Colonic mucosa (tissue), 4 donors: ENCODE measurements at places on chromosomes 16 and 17.

GRCh38 chr17:34167354-34167753 lies 87.7 kb upstream of the CCL2 start:
- DNase-seq = no peak

DNA sequence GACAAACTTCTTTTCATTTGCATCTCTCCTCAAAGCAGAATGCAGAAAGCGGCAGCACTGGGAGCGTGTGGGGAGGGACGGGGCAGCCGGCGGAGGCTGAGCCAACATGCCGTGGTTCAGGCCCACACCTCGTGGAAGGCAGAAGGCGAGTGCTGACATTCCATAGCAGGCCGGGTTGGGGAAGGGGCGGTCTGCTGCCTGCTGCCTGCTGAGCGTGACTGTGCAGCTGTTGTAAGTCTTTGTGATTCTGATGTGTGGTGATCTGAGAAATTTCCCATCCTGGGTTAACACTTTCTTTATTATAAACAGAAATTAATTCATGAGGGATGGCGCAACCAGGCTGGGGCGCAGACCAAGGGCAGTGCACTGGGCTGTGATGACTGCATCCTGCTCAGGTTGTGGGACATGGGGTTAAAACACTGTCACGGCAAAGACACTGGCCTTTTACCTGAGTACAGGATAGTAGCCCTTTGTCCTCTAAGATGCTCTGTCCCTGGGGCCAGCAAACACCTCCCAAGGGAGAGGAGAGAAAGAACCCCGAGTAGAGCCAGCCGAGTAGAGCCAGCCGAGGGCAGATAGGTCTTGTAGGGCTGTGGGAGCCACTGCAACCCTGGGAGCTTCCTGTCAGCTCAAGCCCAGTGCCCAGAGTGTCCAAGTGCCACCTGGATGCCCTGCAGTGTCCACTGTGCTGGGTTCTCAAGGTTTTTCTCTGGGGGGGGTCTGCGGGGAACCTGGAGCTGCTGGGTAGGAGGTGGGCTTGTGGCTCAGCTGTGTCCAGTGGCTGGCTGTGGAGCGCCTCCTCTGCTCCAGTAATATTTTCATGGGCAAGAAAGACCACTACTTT lies 8.8 kb upstream of the DNASE1 start:
- DNase-seq = no peak

DNA sequence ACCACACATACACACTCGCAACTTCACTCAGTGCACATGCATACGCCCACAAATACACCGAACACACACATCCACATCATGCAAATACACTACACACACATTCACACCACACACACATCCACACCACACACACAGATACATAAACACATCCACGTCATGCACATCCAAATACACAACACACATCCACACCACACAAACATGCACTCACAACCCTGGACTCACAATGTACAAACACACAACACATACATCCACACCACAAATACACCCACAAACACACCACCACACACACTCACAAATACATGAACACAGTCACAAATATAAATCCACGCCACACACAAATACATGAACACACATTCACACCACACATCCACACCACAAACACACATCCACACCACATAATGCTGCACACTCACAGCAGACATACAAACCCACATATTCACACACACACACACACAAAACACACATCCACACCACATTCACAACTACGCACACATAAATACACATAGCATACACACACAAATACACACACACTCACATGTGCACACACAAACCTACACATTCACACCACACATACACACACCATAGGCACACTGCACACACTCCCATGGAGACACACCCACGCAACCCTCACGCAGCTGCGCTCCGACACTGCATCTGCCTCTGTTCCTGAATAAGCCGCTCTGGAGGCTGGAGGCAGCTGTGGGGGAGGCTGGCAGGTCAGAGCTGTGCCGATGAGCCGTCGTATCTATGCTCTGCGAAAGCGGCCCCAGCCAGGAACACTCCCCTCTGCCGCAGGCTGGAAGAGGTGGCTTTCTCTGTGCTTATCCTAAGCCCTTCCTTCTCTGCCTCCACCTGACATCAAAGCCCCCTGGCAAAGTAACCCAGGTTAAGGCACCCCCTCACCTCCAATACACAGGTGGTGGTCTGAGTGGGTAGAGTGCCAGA lies 141.8 kb downstream of the GRIN2A start:
- DNase-seq = no peak

DNA sequence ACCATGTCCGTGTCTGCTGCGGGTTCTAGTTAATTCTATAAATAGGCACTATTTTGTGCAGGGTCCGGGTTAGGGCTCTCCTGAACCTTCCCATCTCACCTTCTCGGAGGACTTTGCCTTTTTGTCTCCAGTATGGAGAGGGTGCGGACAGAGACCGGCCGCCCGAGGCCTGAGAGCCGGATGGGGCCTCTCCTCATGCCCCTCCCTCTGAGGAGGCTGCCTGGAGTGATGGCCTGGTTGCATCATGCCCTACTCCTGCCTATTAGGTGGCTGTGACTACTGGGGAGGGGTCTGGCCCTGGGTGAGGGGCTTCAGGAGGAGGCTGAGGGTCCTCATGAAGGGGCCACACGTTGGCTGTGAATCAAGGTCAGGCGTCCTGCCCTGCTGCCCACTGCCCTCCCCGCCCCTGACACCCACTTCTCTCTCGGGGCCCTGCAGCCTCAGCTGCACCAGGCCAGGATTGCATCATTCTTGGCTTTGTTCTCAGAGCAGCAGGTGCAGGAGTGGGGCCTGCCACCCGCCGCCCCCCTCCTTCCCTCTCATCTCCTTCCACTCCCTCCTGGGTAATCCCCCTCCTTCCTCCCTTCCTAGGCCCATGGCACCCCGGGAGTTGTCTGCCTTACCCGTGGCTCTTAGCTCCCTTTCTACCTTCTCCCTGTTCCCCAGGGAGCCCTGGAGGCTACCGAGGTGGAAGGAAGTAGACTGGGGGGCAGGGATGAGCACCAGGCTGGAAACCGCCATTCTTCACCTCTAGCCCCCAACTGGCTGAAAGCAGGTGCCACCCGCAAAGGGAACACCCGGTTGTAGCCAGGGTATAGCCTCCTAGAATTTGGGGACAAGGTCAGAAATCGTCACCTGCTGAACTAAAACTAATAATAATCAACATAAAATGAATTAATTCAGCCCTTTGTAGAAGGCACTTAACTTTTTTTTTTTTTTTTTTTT lies 12.7 kb upstream of the ARHGAP23 start:
- DNase-seq = no peak

- no peak for DNase-seq
Observed at GRCh38 chr16:87314990-87315420, 2.2 kb downstream of the C16orf95 start.

- no peak for DNase-seq
Observed at GRCh38 chr16:67848118-67848517, 625 bp upstream of the CENPT start.

DNA sequence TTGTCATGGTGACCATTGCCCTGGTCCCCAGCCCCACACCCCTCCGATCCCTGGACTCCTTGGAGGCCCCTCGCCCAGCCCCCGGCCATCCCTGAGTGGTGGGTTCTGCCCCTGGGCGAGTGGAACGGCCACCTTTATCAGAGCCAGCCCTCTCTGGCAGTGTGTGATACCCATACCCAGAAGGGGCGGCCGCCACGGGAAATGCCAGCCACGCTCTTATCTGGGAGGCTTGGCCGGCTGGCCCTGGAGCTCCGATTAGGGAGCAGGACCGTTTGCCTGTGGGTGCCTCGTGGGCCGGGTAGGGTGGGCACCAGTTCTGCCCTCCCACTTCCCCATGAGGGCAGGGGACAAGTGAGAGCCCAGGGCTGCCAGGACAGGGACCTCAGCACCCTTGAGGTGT lies 58.3 kb upstream of the ZC3H18 start:
- no peak for DNase-seq

DNA sequence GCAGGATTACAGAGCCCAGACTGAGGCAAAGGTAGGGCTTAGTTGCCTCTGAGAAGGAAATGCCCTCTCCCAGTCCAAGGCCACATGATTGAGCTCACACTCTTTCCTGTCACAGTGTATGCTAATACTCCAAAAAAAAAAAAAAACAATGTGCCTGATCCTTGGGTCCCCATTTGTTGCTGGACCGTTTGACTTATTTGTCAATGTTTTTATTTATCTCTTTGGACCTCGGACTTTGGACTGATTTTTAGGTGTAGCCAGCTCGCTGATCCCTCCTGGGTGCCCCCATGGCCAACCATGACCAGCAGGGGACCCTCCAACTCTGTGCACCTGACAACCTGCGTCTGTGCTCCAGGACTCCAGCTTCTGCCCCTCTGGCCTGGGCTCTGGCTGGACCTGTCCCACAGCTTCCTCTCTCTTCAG lies 622 bp upstream of the CCL16 start:
- no peak for DNase-seq

DNA sequence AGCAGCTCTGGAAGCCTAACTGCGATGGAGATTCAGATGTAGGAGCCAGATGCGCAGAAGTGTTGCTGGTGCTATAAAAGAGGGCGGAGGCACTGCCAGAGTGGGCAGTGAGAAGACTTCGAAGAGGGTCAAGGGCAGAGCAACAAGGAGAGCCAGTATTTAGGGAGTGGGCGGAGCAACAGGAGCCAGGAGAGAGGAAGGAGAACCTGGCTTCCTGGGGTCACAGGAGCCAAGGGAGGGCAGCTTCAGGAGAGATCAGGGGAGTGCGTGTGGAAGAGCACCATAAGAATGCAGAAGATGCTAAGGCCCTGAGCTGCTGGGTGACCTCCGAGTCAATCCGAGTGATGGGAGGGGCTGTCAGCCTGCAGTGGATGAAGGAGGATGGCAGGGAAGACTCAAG lies 14.4 kb upstream of the MRPS23 start:
- no peak for DNase-seq

DNA sequence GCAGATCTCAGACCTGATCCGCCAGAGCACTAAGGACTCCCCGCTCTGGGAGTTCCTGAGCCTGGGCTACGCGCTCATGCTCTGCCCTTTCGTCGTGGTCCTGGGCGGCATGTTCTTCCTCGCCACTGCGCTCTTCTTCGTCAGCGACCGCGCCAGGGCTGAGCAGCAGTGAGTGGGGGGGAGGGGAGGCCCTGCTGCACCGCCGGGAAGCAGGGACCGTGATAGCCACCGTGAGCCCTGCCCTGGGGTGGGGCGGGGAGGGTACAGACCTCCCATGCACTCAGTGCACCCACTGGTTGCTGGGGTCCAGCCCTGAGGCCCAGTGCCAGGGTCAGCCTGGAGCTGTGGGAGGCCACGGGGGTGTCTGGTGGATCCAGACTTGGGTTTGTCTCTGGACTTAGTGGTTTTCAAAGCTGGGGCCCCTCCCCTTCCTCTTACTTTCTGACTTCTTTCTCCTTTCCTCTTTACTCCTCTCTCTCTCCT lies 18.9 kb downstream of the MYBBP1A start:
- no peak for DNase-seq
